Caudate nucleus (tissue), 63 donors: ENCODE measurements at places on chromosomes 2 and 18.
A peak's percentile ranks its signal among the peaks of the same experiment; 100 is the strongest.

- DNase-seq, result no peak
These were observed 89.1 kb downstream of the MAP2 start for GRCh38 chr2:209512971-209513370.

DNA sequence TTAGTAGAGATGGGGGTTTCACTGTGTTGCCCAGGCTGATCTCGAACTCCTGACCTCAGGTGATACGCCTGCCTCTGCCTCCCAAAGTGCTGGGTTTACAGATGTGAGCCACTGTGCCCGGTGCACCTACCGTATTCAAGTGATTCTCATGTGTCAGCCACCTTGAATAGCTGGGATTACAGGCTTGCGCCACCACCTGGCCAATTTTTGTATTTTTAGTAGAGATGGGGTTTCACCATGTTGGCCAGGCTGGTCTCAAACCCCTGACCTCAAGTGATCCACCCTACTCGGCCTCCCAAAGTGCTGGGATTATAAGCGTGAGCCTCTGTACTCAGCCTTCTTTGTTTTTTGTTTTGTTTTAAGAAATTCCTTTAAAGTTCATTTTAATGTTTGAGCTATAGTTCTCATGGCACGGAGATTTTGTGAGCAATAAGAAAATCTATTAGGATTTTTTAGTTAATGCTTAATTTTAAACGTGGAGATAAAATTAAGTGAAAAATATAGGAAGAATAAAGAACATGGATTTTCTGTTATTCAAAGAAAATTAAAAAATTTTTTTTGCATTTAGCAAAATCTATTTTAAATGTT lies 242.6 kb downstream of the PHLPP1 start:
- no peak for DNase-seq

DNA sequence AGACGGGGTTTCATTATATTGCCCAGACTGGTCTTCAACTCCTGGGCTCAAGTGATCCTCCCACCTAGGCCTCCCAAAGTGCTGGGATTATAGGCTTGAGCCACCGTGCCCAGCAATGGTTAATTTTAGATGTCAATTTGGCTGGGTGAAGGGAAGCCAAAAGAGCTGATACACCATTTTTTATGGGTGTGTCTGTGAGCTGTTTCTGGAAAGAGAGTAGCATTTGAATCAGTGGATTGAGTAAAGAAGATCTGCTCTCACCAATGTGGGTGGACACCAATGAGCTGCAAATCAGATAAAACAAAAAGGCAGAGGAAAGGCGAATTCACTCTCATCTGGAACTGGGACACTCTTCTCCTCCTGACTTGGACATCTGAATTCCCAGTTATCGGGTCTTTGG lies 16.1 kb upstream of the TAF4B start:
- no peak for DNase-seq

- no peak for DNase-seq
These were observed 79.1 kb downstream of the UGGT1 start for GRCh38 chr2:128169933-128170709.

GRCh38 chr2:10811517-10811916 lies 1.1 kb downstream of the PDIA6 start:
- DNase-seq, result no peak

- no peak for DNase-seq
These were observed 50.6 kb downstream of the CHRNA1 start for GRCh38 chr2:174713686-174714085.

DNA sequence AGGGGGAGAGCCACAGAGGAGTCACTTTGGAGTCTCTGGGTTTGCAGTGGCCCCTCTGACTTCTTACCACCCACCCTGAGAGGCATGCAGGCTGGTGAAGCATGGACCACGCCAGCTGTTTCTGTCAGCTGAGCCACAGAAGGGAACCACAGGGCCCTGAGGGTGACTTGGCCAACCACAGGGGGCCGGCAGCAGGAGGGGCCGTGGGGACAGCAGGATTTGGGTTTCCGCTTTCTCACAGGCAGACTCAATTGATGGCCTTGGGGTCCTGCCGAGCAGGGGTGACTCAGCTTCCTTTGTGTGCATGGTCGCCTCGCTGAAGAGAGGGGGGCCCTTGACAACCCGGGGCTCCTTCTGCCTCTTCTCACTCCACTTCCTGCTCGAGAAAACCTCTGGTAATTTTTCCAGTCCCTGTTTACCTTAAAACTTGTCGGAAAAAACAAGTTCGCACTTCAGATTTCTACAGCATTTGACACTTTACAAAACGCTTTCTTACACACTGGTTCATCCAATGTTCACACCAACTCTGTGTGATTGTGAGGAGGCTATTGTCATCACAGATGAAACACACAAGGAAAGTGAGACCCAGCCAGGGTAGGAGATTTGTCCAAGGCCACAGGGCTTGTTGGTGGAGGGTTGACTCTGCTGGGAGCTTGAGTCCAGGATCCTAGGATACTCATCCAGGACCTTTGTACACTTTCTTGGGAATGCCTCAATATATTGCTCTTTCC lies 311.2 kb downstream of the LPIN1 start:
- no peak for DNase-seq

DNA sequence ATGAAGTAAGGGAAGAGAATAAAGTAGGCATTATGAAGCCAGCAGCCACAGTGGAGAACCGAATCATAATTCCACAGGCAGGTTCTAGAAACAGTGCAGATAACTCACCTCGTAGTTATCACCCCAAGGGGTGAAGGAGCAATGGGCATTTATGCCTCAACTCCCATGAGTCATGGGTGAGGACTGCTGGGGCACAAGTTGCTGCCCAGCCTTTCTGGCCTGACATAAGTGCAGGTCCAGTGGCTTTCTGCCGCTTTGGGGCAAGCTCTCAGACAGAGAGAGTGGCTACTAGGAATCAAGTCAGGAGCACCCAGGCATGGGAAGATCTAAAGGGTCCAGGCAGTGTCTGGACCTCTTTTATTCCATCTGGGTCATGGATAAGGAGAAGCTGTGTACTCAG lies 149.8 kb downstream of the SUCLG1 start:
- no peak for DNase-seq

- no peak for DNase-seq
These were observed 23.4 kb upstream of the CHRNA1 start for GRCh38 chr2:174787487-174788205.

DNA sequence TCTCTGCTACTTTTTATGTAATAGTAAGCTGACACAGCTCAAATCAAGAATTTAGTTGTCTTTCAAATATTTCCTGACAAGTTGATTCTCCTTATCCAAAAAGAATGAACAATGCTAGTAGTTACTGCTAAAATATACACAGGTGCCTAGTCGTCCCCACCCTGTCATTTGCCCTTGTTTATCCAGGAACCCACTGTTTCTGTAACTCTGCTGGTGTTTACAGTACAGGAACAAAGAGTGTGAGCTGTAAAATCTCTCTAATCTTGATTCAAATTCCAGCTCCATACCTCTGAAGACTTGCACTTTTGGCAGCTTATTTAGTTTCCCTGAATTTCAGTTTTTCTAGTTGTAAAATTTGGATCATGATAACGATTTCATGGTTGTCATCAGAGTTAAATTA lies 21.1 kb upstream of the SCYGR2 start:
- DNase-seq, result no peak

DNA sequence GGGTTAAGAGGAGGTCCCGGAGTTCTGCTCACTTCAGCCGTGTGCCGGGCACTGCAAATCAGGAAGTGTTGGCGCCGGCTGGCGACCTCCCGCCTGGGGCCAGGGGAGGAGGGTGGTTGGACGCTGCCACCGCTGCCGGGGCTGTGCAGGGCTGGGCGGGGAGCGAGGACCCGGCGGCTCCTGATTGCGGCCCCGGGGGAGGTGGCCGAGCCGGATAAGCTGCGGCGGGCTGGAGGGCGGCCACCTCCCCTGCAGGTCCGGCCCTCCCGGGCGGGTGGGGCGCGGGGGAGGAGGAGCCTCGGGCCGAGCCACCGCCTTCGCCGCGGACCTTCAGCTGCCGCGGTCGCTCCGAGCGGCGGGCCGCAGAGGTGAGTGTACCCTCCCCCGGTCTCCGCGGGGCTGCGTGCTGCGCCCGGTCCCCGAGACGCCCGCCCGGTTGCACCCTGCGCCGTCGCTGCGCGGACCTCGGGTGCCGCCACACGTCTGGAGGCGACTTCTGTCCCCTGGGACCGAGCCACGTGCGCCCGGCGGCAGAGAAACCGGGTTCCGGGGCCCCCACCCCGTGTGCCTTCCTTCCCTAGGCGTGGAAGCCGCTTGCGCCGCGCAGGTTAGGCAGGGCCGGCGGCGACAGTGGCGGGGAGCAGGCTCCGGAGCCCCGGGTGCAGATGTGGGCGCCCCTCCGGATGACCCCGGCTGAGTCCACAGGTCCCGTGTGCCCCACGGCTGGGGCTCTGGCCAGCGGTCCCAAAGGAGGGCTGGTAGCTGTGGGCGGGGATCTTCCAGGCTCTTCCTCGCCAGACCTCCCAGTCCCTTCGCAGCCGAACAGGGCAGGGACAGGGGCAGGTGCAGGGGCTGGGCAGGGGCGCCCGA lies at the start of gene STEAP3:
TSS of gene STEAP3 (plus strand) at position 314 of the 870 bp plus-strand sequence. CDS start 7,179 bp downstream, outside the sequence.
- DNase-seq, result no peak

GRCh38 chr2:33073018-33073417 lies 126.3 kb downstream of the LTBP1 start:
- no peak for DNase-seq

DNA sequence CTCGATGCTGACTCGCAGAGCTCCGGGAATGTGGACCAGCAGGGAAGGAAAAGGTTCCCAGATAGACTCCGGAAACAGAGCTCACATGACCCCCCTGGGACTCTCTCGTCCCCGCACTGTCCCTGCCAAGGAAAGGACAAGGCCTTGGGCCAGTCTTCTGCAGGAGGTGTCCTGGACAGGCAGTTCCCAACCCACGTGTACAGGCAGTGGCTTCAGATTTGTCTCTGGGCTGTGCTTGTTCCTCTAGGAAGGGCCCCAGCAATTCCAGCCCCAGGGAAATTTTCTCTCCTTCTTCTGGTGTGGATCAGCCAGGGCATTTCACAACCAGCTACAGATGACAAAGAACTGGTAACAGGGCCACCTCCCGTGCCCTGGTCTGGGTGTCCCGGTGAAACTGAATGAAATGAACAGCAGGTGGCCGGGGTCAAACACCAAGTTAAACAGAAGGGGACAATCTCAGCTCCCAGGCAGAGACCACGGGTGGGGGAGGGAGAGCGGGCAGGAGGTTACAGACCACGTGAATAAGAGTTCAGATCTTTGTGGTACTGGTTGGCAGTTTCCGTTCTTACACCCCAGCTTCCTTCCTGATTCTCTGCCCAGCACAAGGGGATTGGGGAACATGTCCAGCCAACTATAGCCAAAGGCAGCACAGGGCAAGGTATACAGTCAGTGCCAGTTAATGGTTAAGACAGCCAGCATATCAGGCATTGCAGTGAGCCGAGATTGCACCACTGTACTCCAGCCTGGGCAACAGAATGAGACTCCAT lies 52.2 kb upstream of the CAB39 start:
- no peak for DNase-seq

- DNase-seq, result peak; percentile 28
These were observed 533 bp downstream of the CXCR4 start for GRCh38 chr2:136117391-136117841.

GRCh38 chr2:68768461-68768860 lies 33.9 kb downstream of the ARHGAP25 start:
- no peak for DNase-seq

DNA sequence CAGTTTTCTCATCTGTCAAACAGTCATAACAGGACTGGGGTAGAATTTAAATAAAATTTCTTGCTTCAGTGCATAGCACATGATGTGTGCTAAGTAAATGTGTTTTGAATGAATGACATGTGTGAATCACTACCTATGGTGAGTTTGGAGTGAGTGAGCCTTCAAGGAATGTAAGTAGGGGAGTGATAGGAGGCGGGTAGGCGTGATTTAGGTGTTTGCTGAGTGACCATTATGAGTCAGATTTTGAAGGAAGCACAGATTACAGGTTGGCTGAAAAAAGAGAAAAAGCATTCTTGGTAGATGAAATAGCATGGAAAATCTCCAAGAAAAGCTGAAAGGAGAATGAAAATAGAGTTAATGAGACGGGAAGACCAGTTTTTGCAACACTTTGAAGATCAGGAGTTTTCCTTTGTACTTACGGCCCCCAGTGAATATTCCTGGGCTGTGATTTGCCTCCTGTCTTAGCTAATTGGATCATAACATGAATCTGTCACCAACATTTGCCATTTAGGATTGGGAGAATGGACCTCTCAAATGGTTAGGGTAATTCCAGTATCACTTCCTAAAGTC lies 136.9 kb upstream of the GATA6 start:
- no peak for DNase-seq

DNA sequence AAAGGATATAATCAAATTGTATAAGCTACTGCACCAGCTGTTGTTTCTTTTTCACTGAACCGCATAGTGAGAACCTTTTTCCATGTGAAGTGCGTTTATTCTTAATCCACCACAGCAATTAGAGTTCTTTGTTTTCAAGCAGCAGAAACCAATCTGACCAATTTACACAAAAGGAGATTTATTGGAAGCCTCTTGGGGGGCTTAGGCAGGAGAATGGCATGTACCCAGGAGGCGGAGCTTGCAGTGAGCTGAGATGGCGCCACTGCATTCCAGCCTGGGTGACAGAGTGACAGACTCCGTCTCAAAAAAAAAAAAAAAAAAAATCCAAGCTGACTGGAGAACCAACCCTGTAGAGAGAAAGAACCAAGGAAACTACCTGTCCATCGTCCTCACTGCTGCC lies 10.0 kb downstream of the ADNP2 start:
- DNase-seq, result no peak

- DNase-seq, result no peak
These were observed 50.5 kb upstream of the TSPYL6 start for GRCh38 chr2:54306556-54306955.

GRCh38 chr18:31274931-31275330 lies 43.0 kb upstream of the DSG1 start:
- DNase-seq, result no peak

DNA sequence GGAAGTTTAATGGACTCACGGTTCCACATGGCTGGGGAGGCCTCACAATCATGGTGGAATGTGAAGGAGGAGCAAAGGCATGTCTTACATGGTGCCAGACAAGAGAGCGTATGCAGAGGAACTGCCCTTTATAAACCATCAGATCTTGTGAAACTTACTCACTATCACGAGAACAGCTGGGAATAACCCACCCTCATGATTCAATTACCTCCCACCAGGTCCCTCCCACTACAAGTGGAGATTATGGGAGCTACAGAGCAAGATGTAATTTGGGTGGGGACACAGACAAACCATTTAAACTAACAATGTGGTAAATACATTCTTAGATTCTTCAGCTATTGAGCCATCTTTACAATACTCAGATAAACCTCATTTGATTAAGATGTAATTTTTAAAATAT lies 176.1 kb downstream of the SH3BP4 start:
- DNase-seq, result no peak

- no peak for DNase-seq
These were observed 834 bp downstream of the PDCL3 start for GRCh38 chr2:100563407-100564247.

GRCh38 chr2:30367232-30368070 lies 79.6 kb upstream of the LCLAT1 start:
- no peak for DNase-seq
